ENCODE measurements at places on chromosomes 3 and 15.

DNA sequence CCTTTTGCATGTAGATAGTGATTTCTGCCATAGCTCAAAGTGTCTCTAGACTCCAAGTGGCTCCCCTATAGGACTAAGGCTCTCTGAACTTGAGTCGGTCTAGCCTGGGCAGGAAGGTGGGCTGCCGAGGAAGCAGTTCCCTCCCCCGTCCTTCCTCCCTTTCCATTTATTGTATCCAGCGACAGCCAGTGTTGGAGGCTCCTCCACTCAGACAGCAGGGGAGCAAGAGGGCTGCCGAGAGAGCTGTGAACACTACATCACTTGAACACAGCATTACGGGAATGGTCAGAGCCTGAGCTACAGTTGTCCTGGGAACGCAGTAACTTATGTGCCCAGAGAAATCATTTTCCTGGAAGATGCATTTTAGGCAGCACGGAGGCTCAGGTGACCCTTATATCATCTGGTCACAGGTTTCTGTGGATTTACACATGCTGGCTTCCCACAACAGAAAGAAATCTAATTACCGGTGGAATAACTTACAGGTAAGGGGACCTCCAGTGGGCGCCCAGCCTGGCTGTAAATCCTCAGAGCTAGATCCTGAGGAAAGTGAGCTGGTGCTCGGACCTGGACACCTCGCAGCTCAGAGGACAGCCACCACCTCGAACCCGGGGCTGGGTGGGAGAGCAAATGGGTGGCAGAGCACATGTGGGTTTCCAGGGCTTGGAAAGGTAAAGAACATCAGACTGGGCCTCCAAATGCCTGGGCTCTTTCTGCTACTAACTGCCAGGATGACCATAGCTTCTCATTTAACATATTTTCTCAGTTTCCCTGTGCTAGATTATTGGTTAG, 197.1 kb downstream of the UACA start:
- no peak for DNase-seq

DNA sequence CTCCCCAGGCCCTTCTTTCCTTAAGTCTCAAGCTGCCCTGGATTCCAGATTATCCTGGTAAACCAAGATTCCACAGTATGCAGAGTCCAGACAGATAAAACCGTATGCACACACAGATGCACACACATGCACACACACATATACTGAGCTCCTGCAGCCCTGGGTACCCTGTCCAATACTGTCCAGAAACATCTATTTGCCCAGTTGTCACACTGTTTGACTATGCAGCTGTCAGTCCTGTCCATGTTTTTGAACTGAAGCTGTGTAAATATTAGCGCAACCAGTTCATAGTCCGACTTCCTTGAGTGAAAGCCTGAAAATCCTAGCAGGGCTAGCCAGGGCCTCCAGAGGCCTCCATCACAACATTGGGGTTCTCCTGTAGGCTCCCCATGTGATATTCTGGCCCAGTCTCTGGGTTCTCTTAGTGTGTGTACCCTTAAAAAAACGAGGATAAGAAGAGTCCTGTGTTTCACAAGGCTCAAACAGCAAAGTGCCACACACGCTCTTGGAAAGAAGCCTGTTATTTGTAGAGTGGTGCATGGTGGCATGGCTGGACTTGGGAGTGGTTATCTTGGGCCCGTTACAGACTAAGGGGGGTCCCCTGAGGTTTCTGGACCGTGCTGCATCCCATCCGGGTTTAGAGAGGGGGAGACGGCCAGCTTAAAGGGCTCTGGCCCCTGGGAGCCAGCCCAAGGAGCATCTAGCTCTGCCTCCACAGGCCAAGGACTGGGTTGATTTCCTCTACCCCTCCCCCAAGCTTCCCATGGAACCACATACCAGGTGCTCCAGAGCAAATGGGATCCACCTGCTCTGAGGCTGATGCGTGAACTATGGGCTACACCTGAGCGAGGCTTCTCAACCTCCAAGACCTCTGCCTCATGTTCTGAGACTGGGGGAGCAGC, 108.3 kb downstream of the IQSEC1 start:
- no peak for DNase-seq

DNA sequence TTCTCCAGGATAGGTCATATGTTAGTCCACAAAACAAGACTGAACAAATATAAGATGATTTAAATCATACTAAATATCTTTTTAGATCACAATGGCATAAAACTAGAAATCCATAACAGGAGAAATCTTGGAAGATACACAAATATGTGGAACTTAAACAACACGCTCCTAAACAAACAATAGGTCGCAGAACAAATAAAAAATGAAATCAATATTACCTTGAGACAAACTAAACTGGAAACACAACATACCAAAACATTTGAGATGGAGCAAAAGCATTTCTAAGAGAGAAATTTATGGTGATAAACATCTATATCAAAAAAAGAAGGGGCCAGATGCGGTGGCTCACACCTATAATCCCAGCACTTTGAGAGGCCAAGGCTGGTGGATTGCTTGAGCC, 8.3 kb upstream of the TMCO5A start:
- DNase-seq, result no peak

- DNase-seq, result no peak
Observed at GRCh38 chr3:76365275-76365674, 579.9 kb upstream of the ZNF717 start.

DNA sequence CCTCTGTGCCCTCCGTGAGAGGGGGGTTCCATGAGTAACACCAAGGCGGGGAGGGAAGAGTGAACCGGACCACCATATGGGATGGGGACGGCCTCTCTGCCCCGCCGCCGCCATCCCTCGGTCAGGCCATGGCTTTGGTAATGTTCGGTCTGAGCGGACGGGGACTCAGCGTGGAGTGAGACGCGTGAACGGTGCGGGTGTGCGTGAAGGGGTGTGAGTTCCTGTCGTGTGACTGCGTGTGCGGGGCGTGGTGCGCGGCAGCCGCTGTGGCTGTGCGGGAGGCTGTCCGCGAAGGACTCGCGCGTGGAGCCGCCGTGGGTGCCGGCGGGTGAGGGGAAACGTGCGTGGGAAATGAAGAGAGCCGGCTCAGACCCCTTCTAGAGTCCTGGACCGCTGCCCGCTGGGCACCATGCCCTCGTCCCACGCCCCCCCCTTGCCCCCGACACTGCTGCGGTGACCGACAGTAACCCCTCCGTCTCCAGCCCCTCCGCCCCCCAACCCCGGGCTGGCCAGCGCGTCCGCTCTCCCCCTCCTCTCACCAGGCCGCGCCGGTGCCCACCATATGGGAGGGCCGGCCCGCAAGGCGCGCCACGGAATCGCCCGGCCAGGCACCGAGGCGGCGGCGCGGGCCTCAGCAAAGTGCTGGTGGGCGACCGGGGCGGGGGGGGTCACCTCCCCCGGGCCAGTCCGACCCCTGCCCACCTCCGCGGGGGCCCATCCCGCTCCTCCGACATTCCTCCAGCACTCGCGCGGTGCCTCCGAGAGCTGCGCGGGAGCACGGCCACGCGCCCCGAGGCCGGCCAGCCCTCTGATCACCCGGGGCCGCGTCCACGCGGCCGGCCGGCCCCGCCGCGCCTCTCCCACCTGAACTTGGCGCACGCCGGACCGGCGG, 589 bp downstream of the KLF15 start:
- DNase-seq, result no peak

- DNase-seq, result no peak
Observed at GRCh38 chr15:36067483-36068274, 511.7 kb upstream of the CDIN1 start.

GRCh38 chr3:138016065-138016464, 6.1 kb downstream of the CLDN18 start:
- no peak for DNase-seq
